Fibroblast of lung (primary cell): ENCODE measurements at places on chromosomes 2 and 18.

DNA sequence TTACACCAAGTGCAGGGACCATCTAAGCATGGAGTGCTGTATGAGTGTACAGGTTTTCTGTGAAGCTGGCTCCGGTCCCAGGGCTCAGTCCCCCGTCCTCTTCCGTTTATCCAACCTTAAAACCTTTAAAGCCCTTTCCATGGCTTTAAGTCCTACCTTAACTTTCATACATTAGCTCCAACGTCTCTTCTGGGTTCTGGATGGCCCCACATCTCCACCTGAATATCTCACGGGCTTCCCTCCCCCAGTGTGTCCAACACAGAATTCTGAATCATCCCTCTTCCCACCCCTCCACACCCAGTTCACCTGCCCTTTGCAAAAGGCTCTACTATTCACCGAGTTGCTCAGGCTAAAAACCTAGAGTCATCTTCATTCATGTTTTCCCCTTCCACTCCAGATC is 12.8 kb downstream of the ARHGAP25 start:
- DNase-seq: no peak

GRCh38 chr18:35291166-35291565 is 1.1 kb upstream of the ZSCAN30 start:
- no peak for DNase-seq

DNA sequence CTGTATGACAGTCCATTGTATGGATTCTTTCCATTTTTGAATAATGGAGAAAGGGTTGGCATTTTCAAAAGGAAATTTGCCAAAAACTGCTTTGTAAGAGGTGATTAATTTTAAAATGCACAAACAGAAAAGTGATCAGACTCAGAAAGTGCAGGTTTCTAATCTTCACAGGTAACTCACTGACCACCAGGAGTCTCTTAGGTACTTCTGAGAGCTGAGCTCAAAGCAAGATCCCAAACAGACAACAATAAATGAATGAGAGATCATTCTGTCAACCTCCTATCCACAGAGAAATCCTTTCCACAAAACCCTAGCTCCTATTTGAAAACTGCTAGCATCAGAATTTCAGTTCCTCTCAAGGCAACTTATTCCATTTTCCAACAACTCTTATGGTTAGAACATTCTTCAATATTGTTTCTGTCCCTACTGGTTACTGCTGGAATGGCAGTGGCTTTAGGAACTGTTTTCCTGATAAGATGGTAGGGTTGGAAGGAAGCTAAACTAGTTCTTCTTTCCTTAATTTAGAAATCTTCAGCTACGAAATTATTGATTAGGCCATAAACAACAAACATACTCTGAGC is 20.6 kb upstream of the HAAO start:
- DNase-seq: no peak

DNA sequence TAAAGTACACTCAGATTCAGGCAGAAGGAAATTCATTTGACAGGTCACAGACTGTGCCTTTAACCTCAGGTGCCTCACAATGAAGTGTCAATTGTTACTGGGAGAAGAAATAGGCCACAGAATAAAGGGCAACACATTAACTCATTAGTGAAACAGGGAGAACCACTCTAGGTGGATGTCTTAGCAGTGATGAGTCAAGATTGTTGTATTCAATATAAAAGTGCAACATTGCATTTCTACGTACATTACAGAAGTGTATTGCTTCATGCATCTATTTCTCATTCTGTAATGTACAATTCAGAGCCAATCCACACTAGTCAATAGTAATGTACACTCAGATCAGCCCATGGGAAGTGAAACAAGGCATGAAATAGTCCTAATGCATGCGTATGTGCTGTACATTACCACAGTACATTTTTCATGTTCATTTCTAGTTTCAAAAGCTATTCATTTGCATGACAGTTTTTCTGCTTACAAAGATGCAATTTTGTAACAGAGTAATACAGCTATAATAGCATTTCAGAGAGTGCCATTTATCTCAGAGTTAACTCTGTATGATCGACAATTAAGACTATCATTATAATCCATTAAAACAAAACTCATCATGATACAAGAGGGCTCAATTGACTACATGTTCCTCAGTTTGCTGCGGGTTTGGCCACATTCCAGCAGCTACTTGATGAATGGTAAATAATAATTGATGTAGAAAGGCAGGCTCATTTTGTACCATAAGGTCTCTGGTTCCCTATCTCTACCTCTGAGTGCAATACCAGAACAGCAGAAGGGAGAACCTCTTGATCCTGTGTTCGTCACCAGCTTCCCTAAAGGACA is 12.2 kb upstream of the ARL5A start:
- DNase-seq: no peak

- no peak for DNase-seq
Observed at GRCh38 chr2:176325732-176326131, 56.5 kb downstream of the MTX2 start.

DNA sequence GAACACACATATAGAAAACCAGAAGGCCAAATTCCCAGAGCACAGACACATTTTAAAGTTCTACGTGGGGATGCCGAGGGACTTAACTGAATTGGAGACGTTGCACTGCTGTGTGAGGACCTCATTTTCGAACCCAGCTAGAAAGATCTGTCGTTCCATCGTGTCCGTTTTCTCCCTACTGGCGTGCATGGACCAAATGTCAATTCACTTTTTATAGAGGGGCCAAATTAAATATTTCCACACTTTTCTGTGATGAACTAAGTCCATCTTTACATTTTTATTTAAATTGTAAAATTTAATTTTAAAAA is 692 bp upstream of the TSHZ1 start:
- peak; percentile 69 for DNase-seq

DNA sequence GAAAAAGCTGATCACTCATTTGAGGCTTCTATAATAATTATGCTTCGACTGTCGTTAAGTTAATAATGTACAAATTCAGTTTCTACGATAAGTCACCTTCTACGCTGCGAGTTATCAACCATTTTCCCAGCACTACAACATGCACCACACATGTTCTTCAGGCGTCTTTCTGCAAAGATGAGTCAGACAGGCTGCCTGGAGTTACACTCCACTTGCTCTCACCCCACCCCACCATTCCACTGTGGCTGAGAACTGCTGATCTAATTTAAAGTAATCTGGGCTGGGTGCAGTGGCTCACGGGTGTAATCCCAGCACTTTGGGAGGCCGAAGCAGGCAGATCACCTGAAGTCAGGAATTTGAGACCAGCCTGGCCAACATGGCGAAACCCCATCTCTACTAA is 218.6 kb downstream of the DYM start:
- peak; percentile 64 for DNase-seq

GRCh38 chr18:48037481-48038271 is 107.2 kb upstream of the SMAD2 start:
- no peak for DNase-seq

DNA sequence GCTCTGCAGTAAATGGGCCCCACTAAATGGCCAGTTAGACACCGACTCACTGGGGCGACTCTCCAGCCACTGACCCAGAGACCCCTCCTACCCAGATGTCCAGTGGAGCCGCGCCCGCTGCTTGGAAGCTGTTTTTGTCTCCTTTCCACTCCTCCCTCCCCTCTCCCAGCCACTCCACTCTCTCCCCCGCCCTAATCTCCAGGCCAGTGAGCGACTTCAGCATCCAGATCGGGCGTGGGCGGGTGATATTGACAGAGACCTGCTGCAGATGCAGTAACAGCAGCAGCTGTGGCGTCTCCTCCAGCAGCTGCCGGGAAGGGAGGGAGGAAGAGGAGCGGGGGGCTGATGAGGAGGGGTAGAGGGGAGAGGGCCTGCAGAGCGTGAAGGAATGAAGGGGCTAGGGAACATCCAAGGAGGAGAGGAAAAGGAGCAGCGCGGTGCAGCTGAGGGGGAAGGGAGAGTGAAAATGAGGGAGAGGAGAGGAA is at the start of gene SCN7A:
Gene SCN7A, minus strand, starts transcription at position 110 of the 485 bp plus-strand sequence. CDS start 16,553 bp downstream, outside the sequence.
- DNase-seq: peak; percentile 86

GRCh38 chr18:59900222-59901128 is 679 bp downstream of the PMAIP1 start:
- peak; percentile 88 for DNase-seq
